Activated CD4-positive, alpha-beta memory T cell treated with anti-CD3 and anti-CD28 coated beads for 36 hours (primary cell): ENCODE measurements at places on chromosomes 3 and 15.

DNA sequence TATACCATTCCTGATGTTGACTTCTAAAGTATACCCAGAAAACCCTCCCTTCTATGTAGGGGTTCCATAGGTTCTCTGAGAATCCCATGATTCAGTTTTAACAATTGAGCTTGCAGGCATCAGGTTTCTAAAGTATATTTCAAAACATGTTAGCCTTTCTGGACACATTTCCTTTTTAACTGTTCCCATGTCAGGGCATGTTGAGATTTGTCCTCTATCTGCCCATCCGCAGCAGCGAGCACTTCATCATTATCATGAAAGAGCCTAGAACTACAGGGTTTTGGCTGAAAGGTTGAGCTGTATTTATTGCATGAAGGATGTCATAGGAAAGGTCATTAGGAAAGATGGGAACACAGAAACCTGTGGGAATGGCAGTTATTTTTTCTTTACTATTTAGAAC lies 201.1 kb upstream of the BHLHE40 start:
- DNase-seq: no peak

DNA sequence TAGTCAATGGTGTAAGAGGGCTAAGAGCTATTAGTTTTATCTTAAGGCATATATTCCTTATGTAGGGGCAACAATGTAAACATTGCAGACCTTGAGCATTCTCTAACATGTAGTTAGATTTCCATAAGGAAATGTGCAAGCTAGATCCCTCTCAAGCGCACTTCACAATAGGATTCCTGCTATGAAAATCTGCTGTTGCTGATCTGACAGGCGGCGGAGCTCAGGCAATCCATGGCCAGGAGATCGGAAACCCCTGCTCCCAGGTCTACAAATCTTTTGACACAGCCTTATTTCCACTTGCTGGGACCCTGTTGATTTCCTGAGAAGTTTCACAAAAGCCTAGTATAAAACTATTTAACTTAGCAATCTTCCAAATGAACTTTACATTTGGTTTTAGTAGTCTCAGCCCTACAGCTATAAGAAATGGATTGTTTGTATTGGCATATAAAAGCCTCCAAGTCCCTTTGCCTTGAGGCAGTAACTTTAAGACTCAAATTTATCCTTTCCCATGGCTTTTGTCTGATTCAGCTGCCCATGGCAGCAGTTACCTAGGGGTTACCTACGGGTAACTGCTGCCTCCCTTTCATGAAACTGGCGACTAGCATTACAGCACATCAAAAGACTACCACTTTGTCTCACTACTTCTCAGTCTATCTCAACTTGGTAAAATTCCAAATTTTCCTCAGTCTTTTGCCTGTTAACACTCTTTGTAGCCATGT lies 22.7 kb downstream of the TRA2B start:
- no peak for DNase-seq

GRCh38 chr3:188571531-188572095 lies 417.7 kb downstream of the LPP start:
- no peak for DNase-seq

GRCh38 chr15:29058903-29059539 lies 173.2 kb downstream of the APBA2 start:
- DNase-seq: no peak

DNA sequence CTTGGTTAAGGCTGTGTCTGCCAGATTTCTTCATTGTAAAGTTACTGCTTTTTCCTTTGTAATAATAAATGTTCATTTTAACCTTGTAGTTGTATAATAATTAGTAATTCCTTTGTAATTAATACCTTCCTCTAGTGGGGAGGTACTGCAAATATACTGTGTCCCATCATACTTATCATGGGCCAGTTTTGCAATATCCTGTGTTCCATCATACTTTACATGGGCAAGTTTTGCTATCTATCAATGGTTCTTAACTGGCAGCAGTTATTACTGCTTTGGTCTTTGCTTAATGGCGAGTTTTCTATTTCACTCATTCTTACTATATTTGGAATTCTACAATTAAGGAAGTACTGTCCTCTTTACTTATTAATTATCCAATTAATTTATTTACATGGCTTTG lies 10.6 kb downstream of the ATP2C1 start:
- no peak for DNase-seq

DNA sequence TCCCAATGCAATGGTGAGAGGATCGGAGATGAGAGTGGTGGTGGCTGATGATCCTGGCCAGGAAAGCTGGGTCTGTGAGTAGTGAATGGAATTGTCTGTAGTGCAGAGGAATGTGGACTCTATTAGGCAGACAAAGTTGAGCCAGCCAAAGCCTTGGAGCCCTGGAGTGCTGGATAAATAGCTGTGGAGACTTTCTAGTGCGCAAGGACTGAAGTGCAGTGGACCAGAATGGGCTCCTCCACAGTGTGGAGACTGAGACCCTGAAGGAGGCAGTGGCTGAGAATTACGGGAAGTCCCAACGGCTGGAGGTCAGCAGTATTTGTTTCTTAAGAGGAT lies 874 bp downstream of the ZNF662 start:
- no peak for DNase-seq
